Neural progenitor cell (in vitro differentiated cells): ENCODE measurements at places on chromosomes 11 and 22. TPM values are rescaled to one million over a fixed set of nuclear protein-coding genes. Genes with fewer than 3 reads are reported as not detected.

Gene DLG2
- total RNA-seq = 7.5 and 8.1 TPM in 2 replicates

- no peak overlapping the region for H3K4me3 ChIP-seq
- H3K4me1 ChIP-seq = peaks cover 20% of the 10 kb centered on the region
- DNase-seq = no peak
- no peaks in the 10 kb centered on the region for H3K36me3 ChIP-seq
Measured at GRCh38 chr11:65210361-65210731, 28.6 kb downstream of the CAPN1 start.

- no peaks in the 10 kb centered on the region for H3K27me3 ChIP-seq
- peaks cover 53% of the 10 kb centered on the region for H3K4me1 ChIP-seq
- peak overlapping the region; percentile 95 for H3K4me3 ChIP-seq
Measured at GRCh38 chr11:63914896-63915691, 1.9 kb downstream of the RCOR2 start.

GRCh38 chr11:134356656-134357544, 25.1 kb downstream of the GLB1L2 start:
- H3K36me3 ChIP-seq = no peaks in the 10 kb centered on the region
- H3K4me3 ChIP-seq = no peak overlapping the region
- H3K27me3 ChIP-seq = peaks cover 4% of the 10 kb centered on the region
- no peaks in the 10 kb centered on the region for H3K4me1 ChIP-seq

GRCh38 chr11:13778345-13778744, 109.9 kb downstream of the FAR1 start:
- H3K36me3 ChIP-seq = no peaks in the 10 kb centered on the region
- no peak overlapping the region for H3K27ac ChIP-seq

DNA sequence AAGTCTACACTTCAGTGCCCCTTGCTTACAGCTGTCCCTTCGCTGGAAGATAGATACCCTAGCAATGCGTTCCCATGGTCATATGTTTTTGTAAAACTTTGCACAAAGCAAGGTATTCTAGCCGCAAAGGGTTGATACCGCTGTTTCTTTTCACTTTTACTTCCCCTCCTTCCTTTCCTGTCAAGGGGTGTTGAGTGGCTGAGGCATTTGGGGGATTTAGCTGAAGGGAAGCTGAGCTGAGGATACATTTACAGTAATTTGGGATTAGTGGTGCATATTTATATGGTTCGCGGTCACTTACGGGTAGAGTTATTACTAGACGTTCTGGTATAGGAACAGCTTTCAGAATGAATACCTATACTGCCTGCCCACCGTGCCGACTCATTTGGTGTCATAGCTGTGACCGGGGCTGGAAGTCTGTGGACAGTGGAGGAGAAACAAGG, 86.9 kb upstream of the WNT11 start:
- no peak overlapping the region for H3K4me3 ChIP-seq
- H3K4me1 ChIP-seq = no peaks in the 10 kb centered on the region
- no peak overlapping the region for H3K27ac ChIP-seq
- H3K27me3 ChIP-seq = no peaks in the 10 kb centered on the region
- H3K36me3 ChIP-seq = no peaks in the 10 kb centered on the region
- no peak for DNase-seq

Gene TRIM6
- 7.1 and 7.4 TPM in 2 replicates for total RNA-seq

DNA sequence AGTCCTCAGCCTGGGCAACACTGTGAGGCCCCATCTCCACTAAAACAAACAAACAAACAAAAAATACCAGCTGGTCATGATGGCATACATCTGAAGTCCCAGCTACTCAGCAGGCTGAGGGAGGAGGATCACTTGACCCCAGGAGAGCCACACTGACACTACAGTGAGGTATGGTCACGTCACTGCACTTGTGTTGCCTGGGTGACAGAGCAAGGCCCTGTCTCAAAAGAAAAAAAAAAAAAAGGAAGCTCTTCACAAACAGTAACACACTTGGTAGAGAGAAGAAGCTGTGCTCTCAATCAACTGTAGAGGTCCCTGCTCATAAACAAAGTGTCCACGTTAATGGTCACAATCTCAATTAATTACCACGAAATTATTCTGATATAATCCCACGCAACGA, 401.6 kb upstream of the CCDC90B start:
- peaks cover 5% of the 10 kb centered on the region for H3K4me1 ChIP-seq
- no peak for DNase-seq
- no peaks in the 10 kb centered on the region for H3K36me3 ChIP-seq
- H3K27ac ChIP-seq = no peak overlapping the region

DNA sequence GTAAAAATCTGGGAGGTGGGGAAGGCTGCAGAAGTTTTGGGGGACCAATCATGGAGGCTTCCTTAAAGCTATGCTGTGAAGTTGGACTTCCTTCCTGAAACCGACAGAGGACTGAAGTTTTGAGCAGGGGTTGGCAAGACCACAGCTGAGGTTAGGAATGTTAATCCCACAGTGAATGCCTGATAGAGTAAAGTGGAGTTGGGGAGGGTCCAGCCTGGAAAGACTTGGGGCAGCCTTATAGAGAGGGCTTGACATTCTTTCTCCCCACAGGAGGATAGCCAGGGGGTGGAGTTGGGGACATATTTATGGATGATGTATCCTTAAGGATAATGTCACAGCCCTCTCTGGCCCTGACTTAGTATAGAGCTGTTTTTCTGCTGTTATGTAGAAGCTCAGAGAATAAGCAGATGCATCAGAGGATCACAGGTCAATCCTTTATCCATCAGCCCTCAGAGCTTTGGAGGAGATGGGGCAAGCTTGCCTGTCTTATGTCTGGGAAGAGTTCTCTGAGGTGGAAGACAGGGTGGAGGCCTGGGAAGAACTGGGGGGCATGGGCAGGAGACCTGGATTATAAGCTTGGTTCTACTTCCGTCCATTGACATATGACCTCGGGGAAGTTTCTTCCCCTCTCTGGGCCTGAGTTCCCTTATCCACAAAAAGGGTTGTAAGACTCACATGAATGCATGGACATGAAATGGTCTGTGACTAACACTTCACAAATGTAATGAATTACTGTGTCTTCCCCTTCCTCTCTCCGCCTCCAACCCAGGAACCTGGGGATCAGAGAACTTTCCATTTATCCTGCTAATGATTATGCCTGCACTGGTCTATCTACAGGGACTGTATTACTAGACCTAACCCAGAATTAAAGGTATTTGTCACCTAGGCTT, 317.8 kb downstream of the MIAT start:
- DNase-seq = peak; percentile 80
- H3K4me1 ChIP-seq = peaks cover 15% of the 10 kb centered on the region
- no peak overlapping the region for H3K27ac ChIP-seq

- H3K36me3 ChIP-seq = no peaks in the 10 kb centered on the region
- peaks cover 16% of the 10 kb centered on the region for H3K4me1 ChIP-seq
- H3K27me3 ChIP-seq = no peaks in the 10 kb centered on the region
- peak; percentile 87 for DNase-seq
- no peak overlapping the region for H3K27ac ChIP-seq
Measured at GRCh38 chr11:61516675-61517572, 8.4 kb downstream of the LRRC10B start.

GRCh38 chr11:104534278-104534677, 364.0 kb downstream of the CASP12 start:
- H3K27ac ChIP-seq = no peak overlapping the region
- H3K4me1 ChIP-seq = no peaks in the 10 kb centered on the region
- no peak overlapping the region for H3K4me3 ChIP-seq
- no peaks in the 10 kb centered on the region for H3K36me3 ChIP-seq

Gene PANX2
- total RNA-seq = 0.88 and 1.9 TPM in 2 replicates

Gene CHADL
- 0.56 TPM in 1 of 2 replicates, not detected in the other for total RNA-seq

DNA sequence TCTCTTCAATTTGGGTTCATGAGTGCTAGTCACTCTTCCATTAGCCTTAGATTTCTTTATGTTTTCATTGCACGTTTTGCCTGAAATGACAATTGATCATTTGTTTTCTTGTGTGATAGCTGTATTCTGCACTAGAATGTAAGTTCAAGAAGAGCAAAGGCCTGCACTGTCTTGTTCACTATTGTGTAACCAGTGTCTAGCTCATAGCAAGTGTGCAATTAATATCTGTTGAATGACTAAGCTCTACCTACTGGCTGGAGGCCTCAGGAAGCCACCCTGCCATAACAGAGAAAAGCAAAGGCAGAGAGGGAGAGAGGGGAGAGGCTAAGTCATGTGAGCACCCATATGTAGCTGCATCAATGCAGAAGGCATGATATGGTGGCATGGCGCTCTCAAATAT, 292.8 kb upstream of the SYN3 start:
- no peak overlapping the region for H3K4me3 ChIP-seq
- H3K36me3 ChIP-seq = no peaks in the 10 kb centered on the region
- H3K4me1 ChIP-seq = no peaks in the 10 kb centered on the region
- no peaks in the 10 kb centered on the region for H3K27me3 ChIP-seq

DNA sequence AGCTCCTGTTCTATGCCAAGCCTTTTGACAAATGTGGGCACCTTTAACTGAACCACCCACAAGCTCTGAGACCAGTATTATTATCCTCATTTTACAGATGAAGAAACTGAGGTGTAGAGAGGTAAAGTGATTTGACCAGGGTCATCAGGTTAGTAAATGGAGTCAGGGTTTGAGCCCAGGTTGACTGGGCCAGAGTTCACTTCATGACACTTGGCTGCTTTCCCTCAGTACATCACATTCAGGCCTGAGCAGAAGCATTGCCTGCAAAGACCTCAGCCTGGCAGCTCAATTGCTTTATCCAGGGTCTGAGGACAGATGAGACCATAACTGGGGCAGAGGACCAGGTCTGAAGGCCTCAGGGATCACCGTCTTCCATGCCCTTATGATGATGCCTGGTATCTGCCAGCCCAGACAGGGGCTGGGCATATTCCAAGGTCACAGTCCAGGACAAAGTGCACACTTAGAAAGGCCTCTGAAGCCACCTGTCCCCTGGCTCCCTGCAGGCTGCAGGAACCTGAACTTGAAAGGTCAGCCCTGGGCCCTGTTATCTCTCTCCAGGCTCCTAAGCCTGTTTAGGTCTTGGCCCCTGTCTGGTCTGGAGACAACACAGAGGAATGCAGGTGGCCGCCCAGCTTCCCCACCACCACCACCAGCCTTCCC, 32.0 kb downstream of the POU2AF3 start:
- no peak overlapping the region for H3K27ac ChIP-seq
- H3K4me1 ChIP-seq = peaks cover under 1% of the 10 kb centered on the region
- no peak overlapping the region for H3K4me3 ChIP-seq
- no peaks in the 10 kb centered on the region for H3K27me3 ChIP-seq

DNA sequence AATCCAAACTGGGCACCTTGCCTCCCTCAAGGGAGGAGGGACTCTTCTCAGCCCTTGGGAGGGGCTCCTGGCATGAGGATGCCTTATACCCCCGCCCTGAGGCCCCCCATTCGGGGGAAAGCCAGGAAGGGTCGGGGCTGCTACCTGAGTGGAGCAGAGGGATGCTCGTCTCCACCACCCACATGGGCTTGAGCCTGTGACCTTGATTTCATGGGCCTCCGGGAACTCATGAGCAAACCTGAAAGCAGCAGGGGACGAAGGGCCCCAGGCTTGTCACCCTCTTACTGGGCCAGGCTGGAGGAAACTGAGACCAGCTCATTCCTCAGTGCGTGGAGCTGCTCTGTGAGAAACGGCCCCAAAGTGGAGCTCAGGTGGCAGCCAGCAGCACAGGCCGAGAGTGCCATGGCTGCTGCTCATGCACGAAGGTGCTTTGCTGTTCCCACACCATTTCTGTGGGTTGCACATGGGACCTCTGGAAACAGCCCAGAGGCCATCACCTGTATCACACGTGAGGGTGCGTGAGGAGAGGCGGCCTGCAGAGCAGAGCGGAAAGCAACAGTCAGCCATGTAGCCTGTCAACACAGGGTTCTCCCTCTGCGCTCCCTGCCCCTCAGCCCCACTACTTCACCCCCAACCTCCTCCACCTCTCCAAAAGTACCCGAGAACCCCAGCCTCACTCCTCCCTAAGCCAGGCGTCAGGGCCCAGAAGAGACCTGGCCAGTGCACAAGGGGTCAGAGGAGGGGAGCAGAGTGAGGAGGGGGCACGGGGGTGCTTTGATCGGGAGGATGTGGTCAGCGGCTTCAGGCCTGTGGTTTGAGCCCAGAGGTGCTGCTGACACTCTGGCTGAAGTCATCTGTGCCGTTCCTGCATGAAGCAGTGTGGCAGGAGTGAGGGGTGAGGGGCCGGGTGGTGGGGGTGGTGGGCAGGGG, 14.1 kb upstream of the IL2RB start:
- H3K36me3 ChIP-seq = no peaks in the 10 kb centered on the region
- no peak overlapping the region for H3K4me3 ChIP-seq

GRCh38 chr22:17764036-17764435, 10.2 kb downstream of the BID start:
- H3K27me3 ChIP-seq = no peaks in the 10 kb centered on the region
- H3K36me3 ChIP-seq = no peaks in the 10 kb centered on the region

Gene KRTAP5-11
- not detected in 2 replicates for total RNA-seq

DNA sequence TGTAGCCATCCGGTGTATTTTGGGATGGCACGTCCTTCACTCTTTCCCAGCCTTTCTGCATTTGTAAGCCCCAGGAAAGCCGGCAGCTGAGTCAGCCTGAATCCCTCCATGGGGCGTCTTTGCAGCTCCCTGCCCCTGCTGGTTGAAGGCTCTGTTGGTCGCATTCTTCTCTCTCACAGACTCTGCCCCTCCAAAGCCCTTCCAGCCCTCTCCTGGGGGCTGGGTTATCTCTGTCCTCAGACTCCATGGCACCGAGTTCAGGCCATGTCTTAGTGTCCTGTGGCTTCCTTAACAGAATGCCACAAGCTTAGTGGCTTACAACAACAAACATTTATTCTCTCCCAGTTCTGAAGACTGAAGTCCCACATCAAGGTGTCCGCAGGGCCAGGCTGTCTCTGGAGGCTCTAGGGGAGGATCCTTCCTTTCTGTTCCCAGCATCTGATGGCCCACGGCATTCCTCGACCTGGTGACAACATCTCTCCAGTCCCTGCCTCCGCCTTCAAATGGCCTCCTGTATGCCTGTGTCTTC, 62.2 kb downstream of the BCR start:
- H3K4me1 ChIP-seq = peaks cover 59% of the 10 kb centered on the region
- H3K27ac ChIP-seq = peak overlapping the region; percentile 94
- H3K4me3 ChIP-seq = peak overlapping the region; percentile 42
- no peaks in the 10 kb centered on the region for H3K27me3 ChIP-seq
- H3K36me3 ChIP-seq = no peaks in the 10 kb centered on the region
- DNase-seq = peak; percentile 88

GRCh38 chr11:120929664-120930154, 94.2 kb upstream of the TBCEL start:
- peaks cover 11% of the 10 kb centered on the region for H3K4me1 ChIP-seq
- DNase-seq = peak; percentile 90
- no peak overlapping the region for H3K27ac ChIP-seq
- H3K4me3 ChIP-seq = no peak overlapping the region
